ENCODE measurements at places on chromosomes 6 and 20.

DNA sequence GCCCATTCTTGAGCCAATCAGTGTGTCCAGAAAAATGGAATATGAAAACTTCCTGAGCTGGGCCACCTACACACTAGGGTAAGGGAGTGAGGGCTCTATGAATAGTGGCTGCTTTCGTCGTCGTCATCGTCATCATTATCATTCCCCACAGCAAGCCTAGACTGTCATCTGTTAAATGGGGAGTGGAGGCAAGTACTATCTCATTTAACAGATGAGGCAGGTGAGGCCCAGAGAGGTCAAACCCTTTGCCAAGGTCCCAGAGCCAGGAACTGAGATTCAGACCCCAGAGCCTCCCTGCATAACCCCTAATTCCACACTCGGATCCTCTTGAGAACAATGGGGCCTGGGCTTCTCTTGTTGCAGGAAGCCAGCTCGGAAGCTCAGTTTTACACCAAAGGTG is 20.6 kb downstream of the BPIFB1 start:
- H3K4me1 ChIP-seq: peaks cover 3% of the 10 kb centered on the region
- H3K27me3 ChIP-seq: peaks cover 9% of the 10 kb centered on the region
- H3K36me3 ChIP-seq: no peaks in the 10 kb centered on the region
- no peak for DNase-seq
- H3K4me3 ChIP-seq: no peak overlapping the region

GRCh38 chr6:2244261-2245102 is 923 bp downstream of the GMDS start:
- H3K27ac ChIP-seq: peak overlapping the region; percentile 94
- peak overlapping the region; percentile 87 for H3K4me3 ChIP-seq
- DNase-seq: no peak
- H3K4me1 ChIP-seq: peaks cover 44% of the 10 kb centered on the region
- H3K27me3 ChIP-seq: no peaks in the 10 kb centered on the region

DNA sequence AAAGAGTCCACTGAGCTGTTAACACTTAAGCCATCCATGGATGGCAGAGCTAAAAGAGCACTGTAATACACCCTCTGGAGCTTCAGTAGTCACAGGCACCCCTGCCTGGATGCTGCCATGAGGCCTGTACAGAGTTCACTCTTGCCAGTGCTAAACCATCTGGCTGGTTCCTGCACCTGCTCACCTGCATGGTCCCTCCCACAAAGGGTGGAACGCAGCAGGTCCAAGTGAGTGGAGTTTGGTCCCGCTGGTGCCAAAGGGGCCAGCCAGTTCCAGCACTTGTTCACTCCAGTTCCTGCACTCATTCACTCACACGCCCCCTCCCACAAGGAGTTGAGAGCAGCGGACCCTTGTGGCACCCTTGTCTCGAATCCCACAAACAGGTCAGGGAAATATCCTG is 503.5 kb downstream of the HACE1 start:
- no peak overlapping the region for H3K27ac ChIP-seq
- H3K4me1 ChIP-seq: no peaks in the 10 kb centered on the region
- H3K36me3 ChIP-seq: no peaks in the 10 kb centered on the region
- no peak overlapping the region for H3K4me3 ChIP-seq
- DNase-seq: peak; percentile 16
- no peaks in the 10 kb centered on the region for H3K27me3 ChIP-seq

- no peak for DNase-seq
- H3K4me3 ChIP-seq: peak overlapping the region; percentile 100
- H3K4me1 ChIP-seq: peaks cover 59% of the 10 kb centered on the region
- peak overlapping the region; percentile 98 for H3K27ac ChIP-seq
- peaks cover 58% of the 10 kb centered on the region for H3K36me3 ChIP-seq
- H3K27me3 ChIP-seq: peaks cover 5% of the 10 kb centered on the region
Observed at GRCh38 chr6:32190911-32191677, 1.1 kb upstream of the PBX2 start.

DNA sequence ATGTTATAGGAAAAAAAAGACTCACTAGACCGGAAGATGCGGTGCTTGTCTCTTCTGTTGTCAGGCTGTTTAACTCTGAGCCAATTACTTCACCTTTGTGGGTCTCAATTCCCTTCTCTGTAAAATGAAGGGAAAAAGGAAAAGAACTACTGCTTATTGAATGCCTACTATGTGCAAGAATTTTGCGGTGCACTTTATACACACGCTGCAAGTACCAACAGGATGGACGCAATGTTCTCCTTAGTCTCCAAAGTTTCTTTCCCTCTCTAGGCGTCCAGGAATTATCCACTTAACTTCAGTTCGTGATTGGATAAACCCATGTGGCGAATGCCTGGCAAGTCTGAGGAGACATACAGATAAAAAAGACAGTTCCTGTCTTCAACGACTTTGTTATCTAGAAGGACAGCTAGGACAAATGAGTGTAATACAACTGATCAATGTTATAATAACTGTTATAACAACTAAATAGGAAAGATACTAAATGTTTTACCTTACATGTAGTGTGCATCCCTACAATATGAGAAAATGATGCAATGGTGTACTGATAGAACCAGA is 69.0 kb upstream of the JARID2 start:
- H3K4me3 ChIP-seq: no peak overlapping the region
- H3K27ac ChIP-seq: no peak overlapping the region
- DNase-seq: no peak
- no peaks in the 10 kb centered on the region for H3K36me3 ChIP-seq
- H3K27me3 ChIP-seq: no peaks in the 10 kb centered on the region

GRCh38 chr6:168130168-168130696 is 51.2 kb upstream of the FRMD1 start:
- peaks cover 40% of the 10 kb centered on the region for H3K27me3 ChIP-seq
- H3K36me3 ChIP-seq: no peaks in the 10 kb centered on the region
- DNase-seq: no peak
- H3K27ac ChIP-seq: no peak overlapping the region
- no peak overlapping the region for H3K4me3 ChIP-seq

GRCh38 chr20:1327827-1328679 is 886 bp downstream of the SDCBP2 start:
- H3K4me3 ChIP-seq: no peak overlapping the region
- H3K4me1 ChIP-seq: peaks cover 35% of the 10 kb centered on the region

- no peaks in the 10 kb centered on the region for H3K27me3 ChIP-seq
- no peak overlapping the region for H3K4me3 ChIP-seq
- H3K36me3 ChIP-seq: peaks cover 32% of the 10 kb centered on the region
- no peak overlapping the region for H3K27ac ChIP-seq
- no peak for DNase-seq
Observed at GRCh38 chr6:13286181-13286580, 42.2 kb downstream of the TBC1D7 start.

DNA sequence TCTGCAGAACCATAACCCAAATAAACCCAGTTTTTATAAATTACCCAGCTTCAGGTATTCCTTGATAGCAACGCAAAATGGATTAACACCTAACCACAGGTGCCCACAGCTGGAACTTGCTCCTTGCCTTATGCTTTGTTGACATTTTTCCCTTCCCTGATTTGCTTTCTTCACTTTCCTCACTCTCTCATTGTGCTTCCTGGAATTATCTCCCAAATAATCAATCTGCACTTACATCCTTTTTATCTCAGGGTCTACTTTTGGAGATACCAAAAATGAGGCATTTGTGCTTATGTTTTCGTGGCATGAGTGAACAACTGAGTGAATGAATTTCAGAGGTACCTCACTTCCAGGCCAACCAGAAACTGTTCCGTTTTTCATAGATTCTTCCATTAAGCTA is 374.3 kb downstream of the DOK5 start:
- no peaks in the 10 kb centered on the region for H3K36me3 ChIP-seq
- H3K27me3 ChIP-seq: no peaks in the 10 kb centered on the region
- no peak for DNase-seq
- no peak overlapping the region for H3K4me3 ChIP-seq
- H3K27ac ChIP-seq: no peak overlapping the region
- H3K4me1 ChIP-seq: no peaks in the 10 kb centered on the region

GRCh38 chr20:44463466-44463865 is 12.2 kb upstream of the TTPAL start:
- H3K27ac ChIP-seq: no peak overlapping the region
- DNase-seq: no peak
- no peak overlapping the region for H3K4me3 ChIP-seq

DNA sequence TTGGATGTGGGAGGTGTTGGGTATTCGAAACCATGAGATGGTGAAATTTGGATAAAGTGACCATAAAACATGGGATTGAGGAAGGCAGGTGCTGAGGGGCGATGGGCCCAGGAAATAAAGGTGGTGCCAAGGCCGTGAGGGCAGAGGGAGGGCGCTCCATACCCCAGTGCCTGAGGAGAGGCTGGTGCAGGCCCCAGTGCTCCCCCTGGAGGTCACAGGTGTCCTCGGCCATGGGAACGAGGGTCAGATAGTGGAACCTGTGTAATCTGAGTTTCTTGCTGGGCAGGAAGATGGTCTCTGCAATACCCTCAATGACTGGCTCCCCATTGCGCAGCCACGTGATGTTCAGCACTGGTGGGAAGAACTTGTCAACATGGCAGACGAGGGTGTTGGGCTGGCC is 16.2 kb downstream of the HLA-DPB1 start:
- no peak overlapping the region for H3K4me3 ChIP-seq
- DNase-seq: peak; percentile 74
- no peak overlapping the region for H3K27ac ChIP-seq
- no peaks in the 10 kb centered on the region for H3K4me1 ChIP-seq
- no peaks in the 10 kb centered on the region for H3K36me3 ChIP-seq
- peaks cover 26% of the 10 kb centered on the region for H3K27me3 ChIP-seq

DNA sequence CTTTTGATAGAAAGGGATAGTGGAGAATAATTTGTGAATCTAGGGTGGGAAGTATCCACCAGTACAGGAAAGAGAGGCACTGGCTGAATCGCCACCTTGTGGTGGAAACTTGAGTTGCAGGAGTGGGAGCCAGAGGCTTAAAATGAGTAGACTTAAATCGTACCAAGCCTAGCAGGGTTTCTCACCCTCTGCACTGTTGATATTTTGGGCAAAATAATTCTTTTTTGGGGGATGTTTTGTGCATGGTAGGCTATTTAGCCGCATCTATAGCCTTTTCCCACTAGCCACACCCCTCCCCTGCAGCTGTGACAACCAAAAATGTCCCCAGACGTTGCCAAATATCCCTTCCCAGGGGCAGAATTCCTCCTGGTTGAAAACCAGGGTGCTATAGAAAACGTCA is 119.1 kb downstream of the DHX35 start:
- H3K27me3 ChIP-seq: peaks cover 40% of the 10 kb centered on the region
- no peak overlapping the region for H3K27ac ChIP-seq
- H3K4me1 ChIP-seq: peaks cover 2% of the 10 kb centered on the region

DNA sequence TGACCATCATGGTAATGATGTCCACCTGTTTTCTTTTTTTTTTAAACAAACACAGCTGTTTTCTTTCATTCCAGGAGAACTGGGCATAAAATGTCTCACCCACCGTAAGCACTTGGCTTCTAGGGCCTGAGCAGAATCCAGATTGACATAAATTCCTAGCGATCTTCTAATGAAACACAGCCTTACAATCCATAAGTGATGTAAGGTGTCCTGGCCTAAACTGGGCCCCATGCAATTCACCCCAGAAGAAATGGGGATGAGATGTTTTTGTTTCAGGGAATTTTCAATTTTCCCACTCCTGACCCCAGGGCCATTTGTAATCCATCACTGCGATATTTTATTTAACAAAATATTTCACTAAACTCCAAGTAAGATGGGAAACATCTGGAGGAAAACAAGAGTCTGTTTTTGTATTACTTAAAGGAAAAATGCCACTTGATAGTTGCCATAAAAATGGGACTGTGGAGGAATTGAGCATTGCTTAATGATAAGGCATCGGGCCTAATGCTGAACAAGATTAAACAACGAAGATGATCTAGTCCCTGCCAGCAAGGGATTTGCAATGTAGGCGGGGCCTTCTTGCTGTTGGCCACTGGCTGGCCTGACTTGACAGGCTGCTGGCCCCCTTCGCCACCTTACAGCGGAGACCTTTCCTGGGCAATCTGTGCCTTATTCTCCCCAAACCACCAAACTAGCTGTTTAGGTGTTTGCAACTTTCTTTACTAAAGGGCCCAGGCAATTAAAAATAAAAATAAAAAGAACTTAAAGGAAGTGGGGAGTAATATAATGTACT is 183.7 kb downstream of the CD109 start:
- no peaks in the 10 kb centered on the region for H3K4me1 ChIP-seq
- no peaks in the 10 kb centered on the region for H3K27me3 ChIP-seq
- H3K27ac ChIP-seq: no peak overlapping the region
- no peak for DNase-seq
- no peaks in the 10 kb centered on the region for H3K36me3 ChIP-seq

DNA sequence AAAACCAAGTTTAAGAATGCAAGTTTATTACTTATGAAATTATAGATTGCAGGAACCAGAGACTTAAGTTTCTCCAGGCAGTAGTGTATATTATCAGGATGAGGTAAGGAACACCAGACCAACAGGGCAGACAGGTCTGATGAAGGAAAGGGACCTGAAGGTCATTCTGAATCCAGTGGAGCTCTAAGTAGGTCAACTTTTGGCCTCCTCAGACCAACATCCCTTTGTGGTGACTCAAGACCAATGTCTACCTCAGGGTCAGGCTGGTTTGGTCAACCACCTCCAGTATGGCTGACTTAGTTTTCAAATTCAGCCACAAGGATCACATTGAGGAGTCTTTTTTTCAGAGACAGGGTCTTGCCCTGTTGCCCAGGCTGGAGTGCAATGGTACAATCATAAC is 38.7 kb upstream of the TFAP2A start:
- H3K4me1 ChIP-seq: no peaks in the 10 kb centered on the region
- no peaks in the 10 kb centered on the region for H3K36me3 ChIP-seq
- H3K27me3 ChIP-seq: peaks cover 12% of the 10 kb centered on the region

DNA sequence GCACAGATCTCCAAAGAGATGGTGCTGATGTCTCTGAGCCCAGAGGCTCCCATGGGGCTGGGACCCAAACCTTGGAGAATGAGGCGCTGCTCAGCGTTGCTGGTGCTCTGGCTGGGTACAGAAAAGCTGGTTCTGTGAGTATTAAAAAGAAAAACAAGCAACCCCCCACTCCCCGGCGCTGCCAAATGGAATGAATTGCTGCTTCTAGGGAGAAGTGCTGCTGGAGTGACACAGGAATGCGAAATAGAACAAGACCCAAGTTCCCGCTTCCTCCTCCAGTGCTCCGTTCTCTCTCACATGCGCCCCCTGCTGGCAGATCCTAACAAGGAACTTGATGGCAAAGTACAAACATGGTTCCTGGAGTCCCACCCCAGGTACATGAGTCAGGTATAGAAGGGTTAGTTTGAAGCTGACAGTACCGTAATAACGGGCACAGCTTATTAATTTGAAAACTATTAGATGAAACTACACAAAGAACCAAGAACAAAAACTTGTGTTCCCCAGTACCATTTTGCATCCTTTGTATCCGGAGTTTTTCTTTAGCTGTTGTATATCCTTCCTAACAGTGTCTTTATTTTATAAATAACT is 2.1 kb upstream of the DDX27 start:
- peaks cover 27% of the 10 kb centered on the region for H3K4me1 ChIP-seq
- peaks cover 11% of the 10 kb centered on the region for H3K36me3 ChIP-seq
- H3K27me3 ChIP-seq: peaks cover 15% of the 10 kb centered on the region
- H3K27ac ChIP-seq: peak overlapping the region; percentile 12
- peak; percentile 95 for DNase-seq

- H3K4me3 ChIP-seq: no peak overlapping the region
- no peaks in the 10 kb centered on the region for H3K36me3 ChIP-seq
- peaks cover 32% of the 10 kb centered on the region for H3K4me1 ChIP-seq
- H3K27me3 ChIP-seq: peaks cover 5% of the 10 kb centered on the region
- no peak overlapping the region for H3K27ac ChIP-seq
- DNase-seq: no peak
Observed at GRCh38 chr6:139529420-139529819, 155.0 kb upstream of the CITED2 start.

- no peak overlapping the region for H3K4me3 ChIP-seq
- no peak overlapping the region for H3K27ac ChIP-seq
- no peaks in the 10 kb centered on the region for H3K27me3 ChIP-seq
- H3K36me3 ChIP-seq: peaks cover 2% of the 10 kb centered on the region
- DNase-seq: no peak
Observed at GRCh38 chr6:4941782-4942672, 61.8 kb downstream of the RPP40 start.
